Neural progenitor cell (in vitro differentiated cells): ENCODE measurements at places on chromosomes 3 and 15. TPM values are rescaled to one million over a fixed set of nuclear protein-coding genes. Genes with fewer than 3 reads are reported as not detected.

The CADPS gene
- total RNA-seq: 11.7 and 17.3 TPM in 2 replicates

The MUC20 gene
- total RNA-seq: 0.17 TPM in 1 of 2 replicates, not detected in the other

The COL7A1 gene
- 3.0 and 13.3 TPM in 2 replicates for total RNA-seq

The CCDC9B gene
- 0.25 TPM in 1 of 2 replicates, not detected in the other for total RNA-seq

The ZCWPW2 gene
- 0.60 and 0.87 TPM in 2 replicates for total RNA-seq

The SCG5 gene
- total RNA-seq: 69.4 and 101 TPM in 2 replicates

GRCh38 chr3:41029356-41029755 is 169.9 kb upstream of the CTNNB1 start:
- H3K27ac ChIP-seq: no peak overlapping the region
- H3K36me3 ChIP-seq: no peaks in the 10 kb centered on the region
- no peaks in the 10 kb centered on the region for H3K27me3 ChIP-seq
- no peak overlapping the region for H3K4me3 ChIP-seq

- no peak overlapping the region for H3K27ac ChIP-seq
- peaks cover 9% of the 10 kb centered on the region for H3K27me3 ChIP-seq
- DNase-seq: peak; percentile 71
These were observed 12.1 kb upstream of the POLG start for GRCh38 chr15:89346516-89347231.

- no peak overlapping the region for H3K27ac ChIP-seq
- peaks cover 48% of the 10 kb centered on the region for H3K4me1 ChIP-seq
- no peak for DNase-seq
These were observed 82.9 kb upstream of the BOC start for GRCh38 chr3:113128386-113129015.

DNA sequence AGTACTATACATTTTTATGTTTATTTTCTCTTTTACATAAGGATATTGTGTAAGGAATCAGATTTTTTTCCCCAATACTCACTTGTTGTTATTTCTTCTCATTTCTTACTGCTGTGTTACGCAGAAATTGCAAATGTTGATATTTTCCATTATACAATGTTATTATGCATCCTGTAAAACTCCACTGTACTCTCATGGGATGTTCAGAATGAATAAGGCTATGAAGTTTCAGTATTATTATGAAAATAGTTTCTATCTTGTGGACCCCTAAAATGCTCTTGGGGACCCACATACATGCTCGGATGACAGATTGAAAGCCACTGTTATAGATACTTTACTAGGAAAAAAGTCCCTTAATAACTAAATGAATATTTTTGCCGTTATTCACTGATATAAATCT is 329.4 kb downstream of the EPHA3 start:
- no peak overlapping the region for H3K4me3 ChIP-seq
- DNase-seq: no peak
- H3K27ac ChIP-seq: no peak overlapping the region
- peaks cover 3% of the 10 kb centered on the region for H3K36me3 ChIP-seq
- no peaks in the 10 kb centered on the region for H3K27me3 ChIP-seq

- H3K36me3 ChIP-seq: no peaks in the 10 kb centered on the region
- no peak overlapping the region for H3K27ac ChIP-seq
- no peak for DNase-seq
- H3K4me3 ChIP-seq: no peak overlapping the region
- no peaks in the 10 kb centered on the region for H3K27me3 ChIP-seq
These were observed 318.5 kb downstream of the GBE1 start for GRCh38 chr3:81442758-81443456.

GRCh38 chr3:98553753-98554152 is 22.0 kb downstream of the GPR15 start:
- DNase-seq: no peak
- no peaks in the 10 kb centered on the region for H3K36me3 ChIP-seq
- H3K27me3 ChIP-seq: no peaks in the 10 kb centered on the region

DNA sequence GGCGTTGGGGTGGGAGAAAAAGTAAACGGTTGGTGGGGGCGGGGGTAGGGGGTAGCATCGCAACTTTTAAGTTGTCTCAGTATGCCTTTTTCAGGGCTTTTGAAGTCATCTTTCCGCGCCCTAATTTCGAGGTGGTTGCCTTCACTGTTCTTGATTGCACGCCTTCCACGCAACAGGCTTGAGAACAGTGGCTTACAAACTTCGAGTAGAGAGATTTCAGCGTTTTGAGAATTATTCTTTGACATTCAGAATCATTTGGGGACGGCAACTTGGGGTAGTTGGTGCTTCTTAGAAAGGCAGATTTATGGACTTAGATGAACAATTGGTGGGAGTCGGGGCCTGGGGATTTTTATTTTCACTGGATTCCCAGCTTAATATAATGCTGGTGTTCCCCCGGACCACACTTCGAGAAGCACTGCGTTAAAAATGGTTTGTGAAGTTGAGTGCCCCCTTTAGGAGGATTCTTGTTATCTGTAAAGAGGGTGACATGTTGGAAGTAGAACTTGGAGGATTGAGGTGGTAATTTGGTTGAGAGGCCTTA is 880 bp downstream of the PPP4R2 start:
- H3K36me3 ChIP-seq: peaks cover 36% of the 10 kb centered on the region
- H3K4me1 ChIP-seq: peaks cover 29% of the 10 kb centered on the region
- H3K27ac ChIP-seq: peak overlapping the region; percentile 96
- no peaks in the 10 kb centered on the region for H3K27me3 ChIP-seq
- H3K4me3 ChIP-seq: peak overlapping the region; percentile 87

DNA sequence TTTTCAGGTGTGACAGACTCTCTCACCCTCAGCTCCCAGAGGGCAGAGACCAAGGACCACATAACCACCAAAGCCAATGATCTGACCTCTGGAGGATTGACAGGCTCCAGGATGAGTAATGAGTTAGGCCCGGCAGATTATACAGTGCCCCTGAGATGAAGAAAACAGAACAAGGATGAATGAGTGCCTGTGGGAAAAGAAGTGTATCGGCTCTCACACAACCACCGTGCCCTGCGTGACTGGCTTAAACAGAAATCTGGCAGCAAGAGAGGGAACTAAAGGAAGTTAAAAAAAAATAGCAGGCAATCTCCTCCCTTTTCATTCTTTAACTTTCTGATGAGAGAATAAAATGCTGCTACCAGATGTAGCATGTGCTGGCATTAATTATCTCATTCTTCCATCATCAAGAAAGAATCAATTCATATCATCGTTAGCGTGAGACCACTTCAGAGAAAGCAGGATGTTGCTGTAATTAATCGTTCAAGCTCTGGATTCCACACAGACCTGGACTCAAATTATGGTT is 227.5 kb upstream of the COL8A1 start:
- peak overlapping the region; percentile 16 for H3K27ac ChIP-seq
- DNase-seq: peak; percentile 29
- peaks cover 6% of the 10 kb centered on the region for H3K4me1 ChIP-seq

DNA sequence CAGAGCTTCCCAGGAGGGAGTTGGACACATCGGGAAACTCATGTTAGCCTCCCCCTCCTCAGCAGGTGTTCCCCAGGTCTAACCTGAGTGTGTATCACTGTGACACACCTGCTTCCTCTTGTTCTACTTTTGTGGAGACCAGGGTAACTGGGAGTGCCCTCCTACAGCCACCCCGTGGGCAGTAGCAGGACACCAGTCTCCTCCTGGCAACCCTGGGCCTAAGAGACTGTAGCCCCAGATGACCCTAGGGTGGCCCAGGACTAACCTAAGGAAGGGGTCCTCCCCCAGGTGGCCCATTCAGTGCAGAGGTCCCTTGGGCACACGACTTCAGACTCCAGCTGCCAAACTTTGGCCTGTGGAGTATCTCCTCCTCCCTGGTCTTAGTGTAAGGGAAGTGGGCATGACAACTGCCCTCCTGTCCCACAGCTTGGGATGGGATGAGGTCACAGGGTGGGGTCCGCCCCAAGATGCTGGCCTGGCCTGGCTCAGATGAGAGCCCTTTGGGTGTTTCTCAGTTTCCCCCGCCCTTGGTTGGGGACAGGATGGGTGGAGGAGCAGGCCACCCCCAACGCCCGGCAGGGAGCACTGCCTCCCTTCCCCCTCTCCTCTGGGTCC is 4.8 kb downstream of the CSK start:
- H3K27ac ChIP-seq: no peak overlapping the region
- H3K4me1 ChIP-seq: peaks cover 24% of the 10 kb centered on the region
- DNase-seq: no peak
- H3K36me3 ChIP-seq: no peaks in the 10 kb centered on the region
- no peak overlapping the region for H3K4me3 ChIP-seq

DNA sequence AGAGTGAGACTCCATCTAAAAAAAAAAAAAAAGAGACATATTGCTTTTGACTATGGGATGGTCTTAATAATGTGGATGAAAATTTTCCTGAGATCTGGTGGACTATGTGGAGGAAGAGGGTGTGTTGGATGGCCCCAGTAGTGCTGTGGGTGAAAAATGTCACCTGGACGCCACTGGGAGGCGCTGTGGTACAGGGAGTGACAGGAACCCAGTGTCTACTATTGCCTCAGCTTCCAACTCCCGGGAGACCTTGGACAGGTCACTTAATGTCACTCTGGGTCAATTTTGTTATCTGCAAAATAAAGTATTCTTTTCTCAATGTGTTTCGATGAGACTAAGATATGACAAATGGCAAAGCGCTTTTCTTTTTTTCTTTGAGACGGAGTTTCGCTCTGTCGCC is 27.7 kb upstream of the DCP1A start:
- no peak overlapping the region for H3K4me3 ChIP-seq
- peak; percentile 85 for DNase-seq
- no peaks in the 10 kb centered on the region for H3K4me1 ChIP-seq

- H3K36me3 ChIP-seq: no peaks in the 10 kb centered on the region
- no peaks in the 10 kb centered on the region for H3K4me1 ChIP-seq
- H3K27ac ChIP-seq: no peak overlapping the region
- H3K27me3 ChIP-seq: no peaks in the 10 kb centered on the region
- no peak for DNase-seq
- H3K4me3 ChIP-seq: no peak overlapping the region
These were observed 53.4 kb downstream of the OXSM start for GRCh38 chr3:25843332-25843731.

DNA sequence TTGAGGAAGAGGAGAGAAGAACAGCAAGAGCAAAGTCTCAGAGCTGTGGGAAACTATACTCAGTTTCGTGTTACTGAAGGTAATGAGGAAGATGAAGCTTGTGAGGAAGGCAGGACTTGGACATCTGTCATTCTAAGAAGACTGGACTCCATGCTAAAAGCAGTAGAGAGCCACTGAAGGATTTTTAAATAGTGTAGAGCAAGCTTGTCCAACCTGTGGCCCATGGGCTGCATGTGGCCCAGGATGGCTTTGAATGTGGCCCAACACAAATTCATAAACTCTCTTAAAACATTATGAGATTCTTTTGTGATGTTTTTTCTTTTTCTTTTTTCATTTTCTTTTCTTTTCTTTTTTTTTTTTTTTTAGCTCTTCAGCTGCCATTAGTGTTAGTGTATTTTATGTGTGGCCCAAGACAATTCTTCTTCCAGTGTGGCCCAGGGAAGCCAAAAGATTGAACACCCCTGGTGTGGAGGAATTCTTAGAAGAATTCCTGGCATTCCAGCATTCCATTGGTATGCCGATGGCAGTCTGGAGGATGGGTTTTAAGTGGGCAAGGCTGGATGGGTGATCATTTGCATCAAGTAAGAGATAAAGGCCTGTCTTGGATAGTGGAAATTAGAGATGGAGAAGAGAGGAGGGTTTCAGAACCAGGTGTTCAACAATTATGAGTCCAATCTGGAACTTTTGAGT is 6.9 kb upstream of the NFKBIZ start:
- H3K4me1 ChIP-seq: peaks cover 11% of the 10 kb centered on the region
- peak overlapping the region; percentile 81 for H3K27ac ChIP-seq
- no peaks in the 10 kb centered on the region for H3K36me3 ChIP-seq

DNA sequence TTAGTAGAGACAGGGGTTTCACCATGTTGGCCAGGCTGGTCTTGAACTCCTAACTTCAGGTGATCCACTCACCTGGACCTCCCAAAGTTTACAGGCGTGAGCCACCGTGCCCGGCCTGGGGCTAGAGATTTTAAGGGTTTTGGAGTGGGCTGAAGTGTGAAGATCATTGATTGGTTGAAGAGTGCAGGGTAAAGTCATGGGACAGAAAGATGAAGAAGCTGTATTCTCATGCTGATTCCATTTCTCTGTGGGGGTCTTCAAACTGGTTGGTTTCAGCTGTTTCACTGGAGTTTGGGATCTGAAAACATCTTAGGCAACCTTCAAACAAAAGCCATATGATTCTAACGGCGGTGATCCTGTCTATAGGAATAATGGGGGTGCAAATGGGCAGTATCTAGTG is 52.1 kb downstream of the GATM start:
- no peaks in the 10 kb centered on the region for H3K27me3 ChIP-seq
- no peaks in the 10 kb centered on the region for H3K36me3 ChIP-seq
- no peak overlapping the region for H3K4me3 ChIP-seq
- peaks cover 7% of the 10 kb centered on the region for H3K4me1 ChIP-seq
- H3K27ac ChIP-seq: no peak overlapping the region

DNA sequence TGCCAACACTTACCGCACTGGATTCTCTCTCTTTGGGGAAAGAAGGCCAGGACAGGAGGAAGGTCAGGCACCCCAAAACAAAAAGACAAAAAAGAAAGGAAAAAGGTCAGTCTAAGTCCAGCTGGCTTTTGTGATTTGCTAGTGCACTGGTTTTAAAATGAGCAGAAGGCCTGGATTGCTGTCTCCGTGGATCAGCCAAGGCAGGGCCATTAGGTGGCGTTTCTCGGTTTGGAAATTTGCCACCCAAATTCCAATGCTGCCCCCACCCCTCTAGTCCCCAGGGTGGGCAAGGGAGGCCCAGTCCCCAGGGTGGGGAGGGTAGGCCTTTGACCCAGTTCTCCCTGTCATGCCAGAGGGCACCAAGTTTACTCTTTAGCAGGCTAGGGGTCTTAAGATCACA is 33.3 kb downstream of the TLE3 start:
- no peak overlapping the region for H3K4me3 ChIP-seq
- DNase-seq: no peak
- H3K27me3 ChIP-seq: no peaks in the 10 kb centered on the region
- H3K27ac ChIP-seq: no peak overlapping the region

DNA sequence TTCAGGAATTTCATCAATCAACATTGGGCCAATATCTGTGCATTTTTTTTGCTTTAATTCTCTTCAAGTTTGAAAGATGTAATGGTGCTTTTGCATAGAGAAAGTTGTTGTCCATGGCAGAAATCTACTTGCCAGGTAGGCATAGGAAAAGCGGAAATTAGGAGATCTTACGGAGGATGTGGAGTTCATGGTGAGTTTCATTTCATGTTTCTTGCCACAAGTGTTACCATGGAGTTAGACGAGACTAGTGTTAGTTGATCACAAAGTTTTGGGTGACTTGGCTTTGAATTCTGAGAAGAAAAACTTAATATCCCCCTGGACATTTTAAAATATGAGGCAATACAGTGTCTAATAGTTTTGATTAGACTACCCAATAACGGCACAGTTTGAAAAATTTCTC is 1.0 kb upstream of the P2RY13 start:
- H3K4me3 ChIP-seq: no peak overlapping the region
- no peaks in the 10 kb centered on the region for H3K27me3 ChIP-seq
- H3K36me3 ChIP-seq: no peaks in the 10 kb centered on the region
- no peak for DNase-seq
- H3K27ac ChIP-seq: no peak overlapping the region

- DNase-seq: no peak
- H3K27ac ChIP-seq: no peak overlapping the region
- H3K27me3 ChIP-seq: no peaks in the 10 kb centered on the region
- no peaks in the 10 kb centered on the region for H3K36me3 ChIP-seq
- H3K4me1 ChIP-seq: peaks cover 34% of the 10 kb centered on the region
These were observed 463.0 kb downstream of the ERC2 start for GRCh38 chr3:56005196-56005805.

GRCh38 chr3:192091831-192092230 is 630.9 kb downstream of the PYDC2 start:
- H3K4me1 ChIP-seq: peaks cover 8% of the 10 kb centered on the region
- peaks cover 4% of the 10 kb centered on the region for H3K36me3 ChIP-seq
- no peak overlapping the region for H3K4me3 ChIP-seq
- no peak for DNase-seq
- no peak overlapping the region for H3K27ac ChIP-seq
